ENCODE measurements at places on chromosomes 4 and X. TPM values are rescaled to one million over a fixed set of nuclear protein-coding genes. Genes with fewer than 3 reads are reported as not detected.

Gene NXF2
- total RNA-seq = not detected

Gene CFAP299
- not detected for total RNA-seq

Gene ANKRD50
- total RNA-seq = 4.7 TPM

Gene HAUS7
- total RNA-seq = 60.6 TPM

Gene NXF3
- not detected for total RNA-seq

Gene RBMXL3
- total RNA-seq = not detected

Gene TLL1
- total RNA-seq = 0.40 TPM

Gene FAM47B
- not detected for total RNA-seq

Gene CRMP1
- 2.5 TPM for total RNA-seq

Gene CLDN22
- total RNA-seq = not detected

Gene SATL1
- total RNA-seq = 0.05 TPM

Gene ACE2
- total RNA-seq = 0.01 TPM

Gene TSPAN7
- total RNA-seq = 2.4 TPM

Gene P2RY8
- total RNA-seq = not detected

Gene SLC7A11
- total RNA-seq = 33.3 TPM

Gene EDA
- total RNA-seq = 0.94 TPM

Gene FAM9B
- not detected for total RNA-seq

Gene STATH
- total RNA-seq = not detected

Gene CASP6
- total RNA-seq = 13.4 TPM

Gene GC
- not detected for total RNA-seq

Gene ITIH6
- not detected for total RNA-seq

Gene ARHGAP6
- total RNA-seq = 0.03 TPM

Gene GJB1
- not detected for total RNA-seq

Gene CPZ
- 0.44 TPM for total RNA-seq

Gene AMTN
- total RNA-seq = 0.09 TPM

Gene NEXMIF
- not detected for total RNA-seq

Gene TMSB15A
- 0.55 TPM for total RNA-seq
